Right cardiac atrium (tissue), 5 donors: ENCODE measurements at places on chromosomes 13 and 19. TPM values are rescaled to one million over a fixed set of nuclear protein-coding genes. Genes with fewer than 3 reads are reported as not detected.

ELAVL1 gene
- 64.2 TPM for total RNA-seq

RNF225 gene
- total RNA-seq = not detected

IZUMO1 gene
- 0.29 TPM for total RNA-seq

C19orf67 gene
- total RNA-seq = not detected

FBN3 gene
- not detected for total RNA-seq

NTF4 gene
- not detected for total RNA-seq

ADGRL1 gene
- 33.6 TPM for total RNA-seq

CIC gene
- 36.4 TPM for total RNA-seq

SAFB gene
- 61.9 TPM for total RNA-seq

CLIP3 gene
- total RNA-seq = 10.1 TPM

KLK14 gene
- 0.31 TPM for total RNA-seq

CNOT3 gene
- total RNA-seq = 20.9 TPM

CYP4F11 gene
- 0.28 TPM for total RNA-seq

CABP5 gene
- not detected for total RNA-seq

SLC7A9 gene
- total RNA-seq = not detected

GARIN5A gene
- total RNA-seq = 1.9 TPM

F10 gene
- total RNA-seq = 29.8 TPM

PSG4 gene
- total RNA-seq = not detected

KLC3 gene
- not detected for total RNA-seq

FPR2 gene
- total RNA-seq = 0.91 TPM

NKPD1 gene
- not detected for total RNA-seq

ZNF431 gene
- 9.9 TPM for total RNA-seq

MATK gene
- total RNA-seq = 0.85 TPM

C5AR2 gene
- total RNA-seq = 1.5 TPM

PEAK3 gene
- total RNA-seq = 3.1 TPM

NMRK2 gene
- total RNA-seq = 1,487 TPM

ELL gene
- total RNA-seq = 19.0 TPM

UGGT2 gene
- total RNA-seq = 33.4 TPM

C2CD4C gene
- 0.35 TPM for total RNA-seq

GFY gene
- not detected for total RNA-seq

POSTN gene
- 65.3 TPM for total RNA-seq

CLDN10 gene
- not detected for total RNA-seq

LGI4 gene
- total RNA-seq = 40.9 TPM

DMWD gene
- 81.0 TPM for total RNA-seq

DNAAF3 gene
- total RNA-seq = 1.6 TPM

GPC5 gene
- 2.6 TPM for total RNA-seq

DENND1C gene
- 1.3 TPM for total RNA-seq

SLC7A10 gene
- not detected for total RNA-seq

FXYD5 gene
- total RNA-seq = 30.9 TPM

IZUMO2 gene
- not detected for total RNA-seq

SELENOV gene
- total RNA-seq = not detected

MEIOSIN gene
- total RNA-seq = 0.25 TPM

LILRA1 gene
- total RNA-seq = 1.5 TPM

SLC8A2 gene
- total RNA-seq = not detected

NAPSA gene
- 0.43 TPM for total RNA-seq

DAND5 gene
- total RNA-seq = 13.8 TPM

RASGRP4 gene
- total RNA-seq = 3.2 TPM

TMEM145 gene
- 0.91 TPM for total RNA-seq

PET100 gene
- total RNA-seq = 136 TPM

SPRED3 gene
- total RNA-seq = 0.85 TPM

ADGRE3 gene
- total RNA-seq = not detected

NFIX gene
- total RNA-seq = 123 TPM

ICAM4 gene
- total RNA-seq = 0.46 TPM

ZGLP1 gene
- total RNA-seq = 0.80 TPM

EBI3 gene
- 2.0 TPM for total RNA-seq
